Activated CD4-positive, alpha-beta T cell treated with anti-CD3 and anti-CD28 coated beads, Interleukin-2, Interleukin-4, amounts not matched to agents 100 ng/mL and 50 ng/mL, durations not matched to agents 16 hours and 8 hours (primary cell): ENCODE measurements at places on chromosomes 12 and 14.

DNA sequence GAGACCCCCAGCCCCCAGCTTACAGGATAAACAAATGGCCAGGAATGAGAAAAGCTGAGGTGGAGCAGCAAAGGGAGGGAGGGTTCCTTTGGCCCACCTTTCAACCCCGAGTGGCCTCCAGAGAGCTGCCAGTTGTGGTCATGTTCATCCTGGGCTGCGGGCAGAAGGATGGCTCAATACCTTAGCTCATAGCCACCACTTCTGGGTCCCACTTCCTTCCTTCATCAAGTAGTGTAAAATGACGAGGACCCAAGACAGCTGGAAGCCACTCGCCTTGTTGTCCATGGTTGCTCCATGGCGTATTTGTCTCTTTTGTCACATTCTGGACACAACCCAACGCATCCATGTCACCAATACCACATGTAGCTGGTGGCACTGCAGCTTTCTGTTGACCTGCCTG lies 24.2 kb downstream of the CRACR2A start:
- peak; percentile 70 for DNase-seq

GRCh38 chr12:108764540-108765288 lies 33.4 kb upstream of the CORO1C start:
- no peak for DNase-seq

- DNase-seq, result no peak
Measured at GRCh38 chr14:24395609-24396582, 2.9 kb upstream of the NYNRIN start.

DNA sequence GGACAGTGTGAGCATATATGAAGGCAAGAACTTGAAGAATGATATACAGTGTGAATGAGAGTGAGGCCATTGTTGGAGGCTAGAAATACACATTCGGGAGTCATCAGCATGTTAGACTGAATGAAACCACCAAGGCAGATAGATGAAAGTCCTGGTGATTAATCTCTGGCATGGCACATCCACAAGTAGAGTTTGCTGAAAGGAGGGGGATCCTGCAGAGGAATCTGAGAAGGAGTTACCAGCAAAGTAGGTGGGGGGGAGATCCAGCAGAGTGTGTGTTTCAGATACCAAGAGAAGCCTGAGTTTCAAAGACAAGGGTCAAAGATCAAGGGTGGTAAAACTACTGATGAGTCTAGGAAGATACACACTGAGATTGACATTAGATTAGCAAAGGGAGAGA lies 426.7 kb upstream of the DCN start:
- no peak for DNase-seq

- no peak for DNase-seq
Measured at GRCh38 chr12:110948041-110948440, 27.7 kb upstream of the MYL2 start.

- DNase-seq, result no peak
Measured at GRCh38 chr12:62860501-62861411, 74.2 kb downstream of the PPM1H start.

DNA sequence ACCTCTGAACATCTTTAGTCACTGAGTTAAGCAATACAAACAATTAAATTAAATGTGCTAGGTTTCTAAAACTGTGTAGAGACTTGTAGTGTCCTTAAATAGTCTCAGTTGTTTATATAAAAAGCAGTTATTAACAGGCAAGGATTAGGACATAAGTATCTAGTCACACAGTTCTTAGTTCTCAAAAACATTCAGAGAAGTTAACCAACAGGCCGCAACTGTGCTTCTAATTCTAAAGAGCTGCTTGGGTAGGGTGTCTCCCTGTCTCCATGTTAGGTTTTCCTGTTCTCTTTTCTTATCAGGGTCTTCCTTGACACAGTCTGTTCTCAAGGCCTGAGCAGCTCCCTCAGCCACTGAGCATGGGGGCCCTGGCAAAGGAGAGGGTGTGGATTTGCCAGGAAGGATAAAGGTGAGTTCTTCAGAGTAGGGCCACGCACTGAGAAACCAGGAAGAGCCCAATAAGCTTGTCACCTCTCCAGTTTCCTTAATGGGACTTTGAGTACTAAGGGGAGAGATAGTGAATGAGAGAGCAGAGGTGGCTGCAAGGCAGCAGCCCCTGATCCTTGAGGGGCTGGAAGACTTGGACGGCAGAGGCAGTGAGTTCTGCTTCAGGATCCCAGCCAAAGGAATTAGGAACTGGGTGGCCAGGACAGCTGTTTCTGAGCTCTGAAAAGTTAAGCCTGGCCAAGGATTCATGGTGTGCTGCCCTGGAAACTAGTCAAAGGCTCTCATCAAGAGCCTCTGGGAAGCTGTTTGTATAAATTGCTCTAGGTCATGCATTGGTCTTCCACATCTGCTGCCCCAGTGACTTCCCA lies 177.3 kb downstream of the MYRFL start:
- DNase-seq, result no peak

- no peak for DNase-seq
Measured at GRCh38 chr14:101402936-101403660, 158.2 kb upstream of the DIO3 start.

GRCh38 chr12:104596134-104596799 lies 139.5 kb downstream of the CHST11 start:
- DNase-seq, result no peak

- DNase-seq, result no peak
Measured at GRCh38 chr14:69317102-69317755, 57.3 kb downstream of the GALNT16 start.

DNA sequence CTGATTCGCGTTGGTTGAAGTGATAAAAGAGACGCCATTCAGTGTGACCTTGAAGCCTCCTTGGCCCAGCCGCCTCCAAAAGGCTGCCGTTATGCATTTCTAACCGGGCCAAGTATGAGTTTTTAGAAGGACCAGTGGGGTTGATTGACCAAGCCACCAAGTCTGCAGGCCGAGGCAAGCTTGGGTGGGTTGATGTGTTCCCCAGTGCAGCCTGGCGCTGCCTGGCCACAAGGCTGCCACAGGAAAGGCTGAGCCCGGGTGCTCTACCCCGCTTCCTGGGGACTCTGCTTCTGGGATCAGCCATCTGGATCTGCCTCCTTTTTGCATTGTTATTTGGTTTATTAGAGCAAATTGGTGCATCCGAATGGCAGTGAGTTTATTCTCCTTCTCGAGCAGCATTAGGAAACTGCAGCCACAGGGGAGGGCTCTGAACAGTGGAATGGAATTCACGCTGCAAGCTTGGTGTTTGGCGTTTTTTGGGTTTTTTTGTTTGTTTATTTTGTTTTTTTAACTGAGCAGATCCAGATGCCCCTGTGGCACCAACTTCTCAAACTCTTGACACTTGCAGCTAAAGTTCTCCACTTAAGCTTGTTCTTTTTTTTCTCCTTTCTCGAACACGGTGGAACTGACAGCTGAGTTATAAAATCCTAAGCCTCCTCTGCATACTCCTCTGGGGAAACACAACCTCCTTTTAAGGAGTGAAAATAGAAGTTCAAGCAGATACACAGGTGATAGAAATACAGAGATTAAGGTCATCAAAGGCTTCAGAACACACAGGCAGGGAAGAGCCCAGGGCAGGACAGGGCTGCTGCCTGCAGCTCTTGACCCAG lies 145.4 kb upstream of the FKBP4 start:
- DNase-seq, result no peak

DNA sequence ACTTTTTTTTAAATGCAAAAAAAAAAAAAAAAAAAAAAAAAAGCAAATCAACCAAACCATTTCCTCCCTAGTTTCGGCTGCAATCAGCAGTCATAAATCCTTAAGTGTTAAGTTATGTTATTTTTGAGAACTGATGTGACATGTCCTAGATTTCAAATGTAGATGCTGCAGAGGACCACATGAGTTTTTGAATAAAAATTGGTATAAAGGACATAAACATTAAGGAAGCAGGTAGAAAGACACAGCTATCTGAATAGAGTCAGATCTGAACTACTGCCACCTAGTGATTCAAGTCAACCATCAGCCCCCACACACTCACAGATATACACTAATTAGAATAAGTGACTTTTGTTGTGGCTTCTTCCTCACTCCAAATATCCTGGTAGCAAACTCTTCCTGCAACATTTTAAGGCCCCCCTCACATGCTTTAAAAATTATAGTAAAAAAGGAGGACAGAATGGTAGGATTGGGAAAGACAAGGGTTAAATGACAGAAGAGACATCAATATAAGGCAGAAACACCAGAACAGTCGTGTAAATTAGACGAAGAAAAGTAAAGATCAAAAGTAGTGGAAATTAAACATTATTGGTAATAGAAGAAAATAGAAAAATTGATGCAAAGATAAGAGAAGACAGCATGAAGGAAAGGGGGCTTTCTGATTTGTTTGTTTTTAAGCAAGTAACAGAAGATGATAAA lies 394.5 kb upstream of the ATP2B1 start:
- peak; percentile 46 for DNase-seq

DNA sequence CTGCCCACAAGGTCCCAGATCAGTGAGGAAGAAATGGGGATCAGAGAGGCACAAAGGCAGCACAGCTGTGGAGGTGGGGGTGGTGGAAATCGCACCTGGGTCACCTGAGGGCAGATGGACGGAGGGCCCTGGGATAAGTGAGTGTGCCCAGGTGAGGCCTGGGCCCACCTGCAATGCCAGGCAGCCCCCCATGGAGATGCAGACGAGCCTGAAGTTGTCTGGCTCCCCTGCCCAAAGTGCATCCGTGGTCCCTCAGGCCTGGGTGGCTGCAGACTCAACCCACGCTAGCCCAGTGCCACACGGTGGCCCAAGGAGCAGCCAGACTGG lies 84.9 kb downstream of the NCOR2 start:
- no peak for DNase-seq

- peak; percentile 16 for DNase-seq
Measured at GRCh38 chr12:84807249-84807648, 105.3 kb downstream of the SLC6A15 start.

DNA sequence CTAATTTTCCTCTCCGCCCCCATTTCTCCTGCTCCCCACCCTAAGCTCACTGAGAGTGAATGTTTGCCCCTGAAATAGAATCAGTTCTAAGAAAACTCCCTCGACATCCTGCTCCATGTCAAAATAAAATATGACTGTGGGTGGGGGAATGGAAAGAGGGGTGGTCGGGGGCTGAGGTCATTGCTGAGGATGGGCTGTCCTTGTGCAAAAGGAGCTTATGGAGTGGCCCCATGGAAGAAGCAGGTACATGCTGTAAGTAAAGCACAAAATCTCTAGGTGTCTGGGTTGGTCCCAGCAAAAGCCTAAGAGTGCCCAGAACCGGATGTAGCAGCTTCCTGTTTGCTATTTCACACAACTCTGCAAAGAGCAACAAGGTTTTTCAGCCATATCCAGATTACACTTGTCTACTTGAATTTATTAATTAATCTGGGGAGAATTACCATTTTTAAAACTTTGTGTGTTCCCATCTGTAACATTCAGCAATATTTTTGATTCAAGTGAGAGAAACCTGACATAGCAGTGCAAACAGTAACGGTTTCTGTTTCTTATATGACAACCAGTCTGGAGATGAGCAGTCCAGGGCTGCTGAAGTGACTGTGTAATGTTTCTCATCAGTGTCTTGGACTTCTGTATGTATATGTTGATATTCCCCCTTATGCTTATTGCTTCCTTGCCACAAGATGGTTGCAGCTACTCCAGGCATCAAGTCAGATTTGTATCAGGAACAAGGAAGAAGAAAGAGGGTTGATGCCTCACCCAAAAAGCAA lies 40.4 kb upstream of the GZMB start:
- DNase-seq, result peak; percentile 72

DNA sequence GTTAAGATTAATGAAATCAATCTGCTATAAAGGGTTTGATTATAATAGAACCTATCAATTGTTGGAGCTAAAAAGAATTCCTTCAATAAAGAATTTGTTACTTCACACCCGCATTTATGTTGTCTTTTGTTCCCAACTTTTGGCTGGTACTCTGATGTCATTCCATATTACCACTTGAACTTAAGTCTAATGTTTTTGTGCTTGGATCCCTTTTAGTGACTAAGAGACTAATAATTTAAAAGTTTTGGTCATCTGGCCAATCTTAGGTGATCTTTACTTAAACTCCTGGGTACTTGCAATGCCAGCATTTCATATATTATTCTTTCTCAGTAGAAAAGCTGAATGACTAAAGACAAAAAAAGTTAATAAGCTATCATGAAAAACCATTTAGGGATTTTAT lies 113.0 kb downstream of the TMEM30B start:
- no peak for DNase-seq

- DNase-seq, result no peak
Measured at GRCh38 chr14:74587363-74587707, 24.7 kb downstream of the LTBP2 start.

- peak; percentile 10 for DNase-seq
Measured at GRCh38 chr14:36238666-36239363, 62.3 kb upstream of the PTCSC3 start.

DNA sequence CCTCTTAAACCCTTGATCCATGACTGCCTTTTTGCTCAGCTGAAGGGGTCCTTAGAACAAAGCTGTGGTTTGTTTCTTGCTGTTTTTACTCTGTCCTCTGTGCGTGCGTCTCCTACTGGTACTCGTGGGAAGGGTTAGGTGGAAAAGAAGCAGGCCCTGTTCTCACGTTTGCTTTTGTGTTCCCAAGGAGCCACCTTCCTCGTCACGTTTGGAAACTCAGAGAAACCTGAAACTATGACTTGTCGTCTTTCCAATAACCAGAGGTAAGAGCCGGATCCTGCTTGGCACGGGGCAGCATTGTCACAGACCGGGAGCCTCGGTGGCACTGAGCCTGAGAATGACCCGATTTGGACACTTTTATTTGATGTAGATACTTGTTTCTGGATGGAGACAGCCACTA lies 13.1 kb downstream of the ZFYVE21 start:
- no peak for DNase-seq

- DNase-seq, result no peak
Measured at GRCh38 chr12:96302687-96303310, 97.4 kb downstream of the CDK17 start.

GRCh38 chr12:69332815-69333358 lies 15.3 kb upstream of the LYZ start:
- no peak for DNase-seq

DNA sequence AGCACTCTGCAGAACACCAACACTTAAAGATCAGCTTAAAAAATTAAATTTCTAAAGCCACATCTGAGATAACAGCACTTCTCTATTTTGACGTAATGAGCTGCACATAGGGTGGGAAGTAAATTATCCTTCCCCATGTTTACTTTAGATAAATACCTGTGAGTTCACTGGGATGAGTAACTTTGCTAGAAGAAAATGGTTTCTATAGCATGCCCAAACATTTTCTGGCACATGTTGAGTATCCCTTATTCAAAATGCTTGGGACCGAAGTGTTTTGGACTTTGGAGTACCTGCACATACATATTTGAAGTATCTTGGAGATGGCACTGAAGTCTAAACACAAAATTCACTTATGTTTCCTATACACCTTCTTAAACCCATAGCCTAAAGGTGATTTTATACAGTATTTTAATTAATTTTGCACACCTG lies 6.6 kb downstream of the SLC38A2 start:
- no peak for DNase-seq
